ENCODE measurements at places on chromosomes 3 and 15. TPM values are rescaled to one million over a fixed set of nuclear protein-coding genes. Genes with fewer than 3 reads are reported as not detected.

DNA sequence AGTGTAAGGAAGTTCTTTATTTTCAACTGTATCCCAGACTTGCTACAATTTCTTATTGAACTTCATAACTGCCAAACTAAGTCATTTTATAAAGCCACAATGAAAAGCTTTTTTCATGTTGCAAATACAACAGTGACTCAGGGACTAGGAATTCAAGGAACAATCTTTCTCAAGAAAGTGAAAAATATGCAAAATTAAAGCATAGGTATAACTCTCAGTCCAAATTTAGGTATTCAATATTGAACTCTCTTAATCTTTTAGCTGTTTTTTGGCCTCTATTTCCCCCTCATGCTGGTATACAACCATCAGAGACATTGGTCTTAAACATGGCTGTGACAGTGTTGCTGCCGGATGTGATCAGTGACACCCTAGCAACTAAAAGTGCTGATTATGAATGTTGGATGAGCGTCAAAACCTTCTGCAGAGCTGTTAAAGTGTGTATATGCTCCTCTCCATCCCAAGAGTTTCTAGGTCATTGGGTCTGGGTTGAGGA, 476.9 kb downstream of the ZNF385D start:
- DNase-seq = peak; percentile 6

GRCh38 chr3:124516333-124516732, 213.9 kb upstream of the UMPS start:
- no peak for DNase-seq

PGBD4 gene
- total RNA-seq = 3.0 TPM

COL6A6 gene
- not detected for total RNA-seq

- peak; percentile 23 for DNase-seq
Observed at GRCh38 chr15:40471105-40471807, 472 bp downstream of the CHST14 start.

IQCF2 gene
- not detected for total RNA-seq

SEMA7A gene
- total RNA-seq = 212 TPM

DNA sequence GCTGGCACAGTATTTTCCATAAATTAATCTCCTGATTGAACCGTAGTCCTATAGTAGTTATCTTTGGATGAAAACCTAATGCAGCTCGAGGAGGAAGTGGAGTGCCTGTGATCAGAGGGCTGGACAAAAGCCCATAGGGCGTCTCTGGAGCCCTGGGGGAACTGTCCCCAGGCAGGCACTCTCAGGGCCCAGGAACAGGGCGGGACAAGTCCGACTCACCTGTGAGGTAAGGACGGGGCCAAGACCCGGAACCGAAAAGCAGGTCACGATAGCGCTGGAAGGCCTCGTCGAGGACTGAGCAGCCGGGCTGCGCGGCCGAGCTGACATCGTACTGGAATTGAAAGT, 341 bp downstream of the HEXA start:
- no peak for DNase-seq

GOLGA8S gene
- total RNA-seq = not detected

DNA sequence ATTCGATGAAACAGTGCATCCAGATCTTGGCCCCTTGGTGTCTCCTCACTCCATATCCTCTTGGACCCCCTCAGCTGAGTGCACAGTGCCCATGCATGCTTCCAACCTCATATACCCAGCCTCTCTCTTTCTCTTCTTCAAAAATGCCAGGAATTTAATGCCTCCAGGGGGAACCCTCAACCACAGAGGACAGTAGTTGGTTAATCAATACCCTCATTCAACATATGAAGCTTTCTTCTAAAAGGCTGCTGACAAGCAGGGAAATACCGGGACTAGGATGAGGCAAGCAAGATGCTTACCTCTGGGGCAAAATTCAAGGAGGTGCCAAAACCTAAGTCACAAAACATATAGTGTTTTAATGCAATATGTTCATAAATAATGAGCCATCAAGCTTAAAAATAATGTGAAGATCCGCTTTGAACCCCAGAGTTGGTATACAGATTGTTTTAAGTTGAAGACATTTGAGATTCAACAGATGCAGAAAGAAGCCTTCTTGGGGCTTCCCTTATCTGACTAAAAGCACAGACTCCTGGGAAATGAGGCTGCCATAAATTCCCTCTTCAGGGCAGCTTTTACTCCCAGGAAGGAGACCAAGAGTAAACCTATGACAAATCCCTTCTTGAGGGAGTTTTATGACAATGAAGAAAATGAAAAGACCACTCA, 48.2 kb upstream of the FHIT start:
- DNase-seq = no peak

- DNase-seq = no peak
Observed at GRCh38 chr15:78046796-78047341, 30.6 kb downstream of the TBC1D2B start.

DNA sequence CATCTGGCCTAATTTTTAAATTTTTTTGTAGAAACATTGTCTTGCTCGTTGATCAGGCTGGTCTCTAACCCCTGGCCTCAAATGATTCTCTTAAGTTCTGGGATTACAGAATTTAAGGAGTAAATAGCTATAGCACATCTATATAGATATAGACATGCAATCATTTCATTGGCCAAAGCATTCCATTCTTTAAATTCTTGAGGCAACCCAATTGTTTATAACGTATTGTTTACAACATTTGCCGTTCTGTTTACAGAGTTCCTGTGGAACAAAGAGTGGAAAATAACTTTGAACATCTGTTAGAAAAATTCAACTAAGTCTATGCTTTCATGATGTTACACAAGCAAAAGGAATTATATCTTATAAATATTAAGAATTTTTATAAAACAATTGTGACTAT, 205.2 kb upstream of the ROBO2 start:
- no peak for DNase-seq

- no peak for DNase-seq
Observed at GRCh38 chr3:158100681-158101080, 5.5 kb downstream of the SHOX2 start.

PAK2 gene
- total RNA-seq = 37.8 TPM

SLC9C1 gene
- not detected for total RNA-seq

DNA sequence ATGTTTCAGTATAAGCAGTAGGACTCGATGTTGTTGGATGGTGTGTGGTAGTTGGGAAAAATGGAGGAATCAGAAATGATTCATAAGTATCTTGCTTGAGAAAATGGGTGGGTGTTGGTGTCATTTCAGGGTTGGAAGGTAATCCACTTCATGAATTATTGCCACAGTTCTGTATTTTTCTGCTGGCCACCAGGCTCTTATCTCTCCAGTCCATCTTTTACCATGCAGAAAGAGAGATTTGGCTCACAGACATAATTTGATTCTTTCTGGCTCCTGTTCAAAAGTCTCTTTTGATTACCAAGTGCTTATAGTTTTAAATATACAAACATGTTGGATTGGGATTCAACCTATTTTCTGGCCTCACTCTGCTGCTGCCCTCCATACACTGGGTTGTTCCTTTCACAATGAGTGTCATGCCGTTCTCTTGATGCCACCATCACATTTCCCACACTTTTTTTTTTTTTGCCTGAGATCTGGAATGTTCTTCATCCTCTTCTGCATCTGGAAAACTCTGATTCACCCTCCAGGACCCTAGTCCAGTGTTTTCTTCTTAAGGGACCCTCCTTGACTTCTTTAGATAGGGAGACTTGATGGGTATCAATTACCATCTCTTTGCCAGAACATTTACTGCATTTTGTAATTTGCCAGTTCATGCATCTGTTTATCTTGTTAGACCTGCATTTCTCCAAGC, 69.4 kb upstream of the GAP43 start:
- no peak for DNase-seq

DNA sequence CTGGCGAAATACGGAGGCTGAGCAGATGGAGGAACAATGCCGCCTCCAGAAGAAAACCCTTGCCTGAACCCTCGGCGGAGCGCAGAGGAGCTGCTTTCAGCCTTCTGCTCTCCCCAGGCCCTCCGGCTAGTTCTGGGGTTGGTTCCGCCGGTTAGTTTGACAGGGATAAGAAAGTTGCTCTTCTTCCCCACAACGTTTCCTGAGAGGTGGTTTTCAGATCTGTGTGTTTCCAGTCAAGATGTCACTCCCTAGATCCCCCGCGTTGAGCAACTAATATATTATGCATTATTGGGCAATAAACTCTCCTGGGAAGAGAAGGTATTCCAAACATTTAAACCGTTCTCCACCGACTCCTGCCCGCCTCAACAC, 551 bp downstream of the NLGN1 start:
- no peak for DNase-seq

IL20RB gene
- total RNA-seq = 1.1 TPM

GRCh38 chr3:183697610-183698317, at the start of gene YEATS2:
TSS of gene YEATS2 (plus strand) at chr3:183697797. CDS start at chr3:183715163, 17,366 bp downstream.
- DNase-seq = peak; percentile 70

DNA sequence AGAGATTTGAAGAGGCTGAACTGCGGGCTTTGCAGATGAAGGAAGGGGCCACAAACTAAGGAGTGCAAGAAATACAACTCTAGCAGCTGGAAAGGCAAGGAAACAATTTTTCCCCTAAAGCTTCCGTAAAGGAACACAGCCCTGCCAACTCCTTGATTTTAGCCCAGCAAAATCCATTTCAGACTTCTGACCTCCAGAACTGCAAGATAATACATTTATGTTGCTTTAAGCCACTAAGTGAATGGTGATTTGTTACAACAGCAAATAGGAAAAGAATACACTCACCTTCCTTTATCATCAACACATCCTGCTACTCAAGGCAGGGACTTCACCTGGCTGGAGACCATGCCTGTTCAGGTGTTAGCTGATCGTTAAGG, 119.3 kb upstream of the NR2E3 start:
- DNase-seq = no peak

DNA sequence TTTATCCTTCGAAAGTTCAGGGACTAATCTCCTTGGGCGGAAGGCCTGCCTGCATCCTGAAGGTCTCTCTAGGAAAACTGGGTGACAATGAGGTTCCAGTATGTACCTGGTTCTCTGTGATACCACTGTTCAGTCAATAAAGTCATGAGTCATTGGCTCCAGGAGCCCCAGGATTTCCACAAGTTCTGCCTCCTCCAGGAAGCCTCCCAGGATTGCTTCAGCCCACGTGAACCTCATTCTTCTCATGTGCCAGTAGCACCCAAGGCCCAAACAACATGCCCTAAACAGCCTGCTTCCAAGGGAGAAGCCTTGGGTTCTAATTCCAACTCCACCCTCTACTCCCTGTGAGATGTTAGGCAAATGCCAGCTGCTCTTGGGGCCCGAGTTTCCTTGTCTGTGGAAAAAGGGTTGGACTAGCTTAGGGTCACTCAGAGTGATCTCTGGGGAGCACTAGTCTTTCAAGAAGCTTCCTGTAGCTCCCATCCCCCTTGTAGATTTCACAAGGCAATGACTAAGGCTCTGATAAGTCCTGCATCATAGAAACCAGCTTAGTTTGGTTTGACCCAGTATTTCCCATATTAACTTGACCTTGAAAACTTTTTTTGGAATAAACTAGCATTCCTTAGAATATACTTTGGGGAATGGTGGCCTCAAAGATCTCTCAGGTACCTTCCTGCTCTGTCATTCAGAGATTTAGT, 118.3 kb upstream of the ATP2B2 start:
- no peak for DNase-seq

DNA sequence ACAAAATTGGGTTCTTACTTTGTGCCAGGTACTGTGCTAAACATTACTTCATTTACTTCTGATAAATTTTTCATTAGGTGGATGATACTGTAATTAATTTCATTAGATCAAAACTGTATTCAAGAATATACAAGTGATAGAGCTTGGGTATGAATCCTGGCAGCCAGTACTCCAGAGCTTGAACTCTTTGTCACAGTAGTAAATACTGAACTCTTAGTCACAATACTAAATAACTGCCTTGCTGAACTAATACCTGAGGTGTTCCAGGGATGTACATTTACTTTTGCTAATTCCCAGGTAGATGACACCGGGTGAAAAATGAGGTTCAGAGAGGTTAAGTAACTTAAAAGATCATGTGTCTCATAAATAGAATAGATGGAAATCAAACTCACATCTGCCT, 20.3 kb downstream of the FXR1 start:
- no peak for DNase-seq

DNA sequence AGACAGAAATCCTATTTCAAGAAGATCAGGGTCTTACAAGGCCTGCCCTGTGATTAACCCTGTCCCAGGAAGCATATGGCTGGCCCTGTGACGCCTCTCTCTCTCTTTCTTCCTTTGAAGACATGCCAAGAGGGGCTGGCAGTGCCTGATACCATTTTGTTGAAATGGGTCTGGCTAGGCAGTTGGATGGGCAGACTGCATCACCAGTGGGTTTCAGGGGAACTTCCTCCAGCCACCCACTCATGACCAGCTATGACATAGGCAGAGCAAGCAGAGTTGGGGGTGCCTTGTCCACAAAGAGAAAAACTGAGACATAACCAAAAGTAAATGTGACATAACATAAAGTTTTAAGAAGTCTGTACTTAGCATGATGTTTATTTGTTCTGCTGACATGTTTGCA, 31.4 kb upstream of the MANF start:
- DNase-seq = no peak

TMEM108 gene
- 0.27 TPM for total RNA-seq

DNA sequence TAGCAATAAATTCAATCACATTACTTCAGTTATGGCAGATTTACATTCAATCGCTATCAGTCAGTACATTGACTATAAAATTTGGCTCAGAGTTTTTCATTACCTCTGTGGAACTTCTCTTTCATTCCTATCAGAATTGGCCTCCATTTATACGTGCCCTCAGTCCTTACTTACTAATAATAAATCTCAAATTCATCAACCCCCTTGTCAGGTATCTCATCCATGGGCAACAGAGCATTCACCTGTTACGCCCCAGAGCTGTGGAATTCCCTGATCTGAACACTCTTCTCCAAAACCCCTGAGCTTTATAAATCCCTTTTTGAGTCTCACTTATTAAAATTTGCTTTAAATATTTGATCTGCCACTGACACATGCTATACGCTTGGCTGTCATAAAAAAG, 492.9 kb downstream of the GBE1 start:
- no peak for DNase-seq

DNA sequence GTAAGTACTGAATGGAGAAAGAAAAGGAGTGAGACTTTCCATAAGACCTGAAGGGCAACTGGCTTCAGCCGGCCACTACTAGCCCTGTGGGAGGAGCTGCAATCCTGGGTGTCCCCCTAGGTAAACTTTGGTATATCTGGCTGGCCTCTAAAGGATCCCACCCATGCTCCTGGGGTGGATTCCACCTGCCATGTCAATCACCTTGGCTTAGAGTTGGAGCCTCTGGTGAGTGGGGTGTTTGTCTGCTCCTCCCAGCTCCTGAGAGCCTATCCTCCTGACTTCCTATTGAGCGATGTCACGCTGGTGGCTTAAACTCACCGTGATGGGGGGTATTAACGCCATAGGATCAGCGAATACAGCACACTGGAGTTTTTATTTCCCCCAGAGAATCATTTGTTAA, 2.6 kb downstream of the SPTBN5 start:
- no peak for DNase-seq

- DNase-seq = no peak
Observed at GRCh38 chr15:81170511-81170910, 26.2 kb upstream of the IL16 start.

PLA2G4E gene
- total RNA-seq = 0.07 TPM

DNA sequence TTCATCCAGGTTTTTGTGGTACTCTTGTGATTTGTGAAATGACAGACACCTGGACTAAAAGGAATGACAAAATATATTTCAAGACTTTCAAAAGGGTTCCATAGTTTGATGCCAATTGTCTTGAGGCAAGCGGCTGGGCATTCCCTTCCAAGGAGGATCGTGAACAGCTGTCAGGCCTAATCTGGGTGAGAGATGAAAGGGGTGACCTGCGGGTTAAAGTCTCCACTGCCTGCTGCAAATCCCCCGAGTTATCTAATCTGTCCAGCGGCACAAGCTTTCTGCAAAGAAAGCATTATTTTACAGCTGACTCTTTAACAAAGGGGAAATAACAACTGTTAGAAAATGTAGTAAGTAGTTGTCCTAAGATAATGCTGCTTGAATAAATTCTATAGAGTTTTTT, 128.7 kb upstream of the MB21D2 start:
- DNase-seq = no peak
